ENCODE measurements at places on chromosomes 3 and 15.

DNA sequence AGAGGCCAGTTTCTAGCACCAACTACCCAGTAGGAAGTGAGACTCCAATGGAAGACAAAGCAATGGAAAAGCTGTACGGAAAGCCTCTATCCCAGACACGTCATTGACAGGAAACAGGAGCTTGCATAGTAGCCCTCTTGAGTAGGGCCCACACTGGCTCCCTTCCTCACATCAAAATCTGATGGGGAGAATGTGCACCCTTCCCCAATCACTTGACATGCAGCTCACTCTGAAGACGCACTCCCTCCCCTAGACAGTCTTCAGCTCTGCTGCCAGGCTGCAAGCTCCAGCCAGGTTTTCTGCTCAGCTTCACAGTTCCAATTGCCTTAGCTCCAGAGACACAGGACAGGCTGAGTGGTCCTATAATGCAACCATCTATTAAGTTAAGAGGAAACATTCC lies 567.8 kb downstream of the EPHB1 start:
- no peak for DNase-seq

- DNase-seq: no peak
These were observed 29.0 kb upstream of the IFT57 start for GRCh38 chr3:108251265-108251664.

GRCh38 chr3:163809540-163809993 lies 1268.7 kb downstream of the SI start:
- DNase-seq: no peak

DNA sequence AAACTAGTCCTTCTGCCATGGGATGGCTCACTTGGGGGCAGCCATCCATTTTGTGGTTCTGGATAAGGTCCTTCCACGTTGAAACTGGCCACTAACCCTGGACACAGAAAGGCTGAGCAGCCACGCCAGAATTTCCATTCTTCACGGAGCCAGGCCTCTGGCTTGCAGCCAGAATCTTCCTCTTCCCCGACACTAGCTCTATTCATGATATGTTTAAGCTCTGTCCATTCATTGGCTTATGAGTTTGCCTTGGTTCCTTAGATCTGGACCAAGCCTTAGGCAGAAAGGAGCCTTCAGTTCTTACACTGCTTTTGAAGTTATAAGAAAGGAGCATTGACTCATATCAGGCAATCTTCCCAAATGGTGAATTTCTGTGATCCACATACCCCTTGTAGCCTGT lies 288.4 kb upstream of the GOLGA6L4 start:
- no peak for DNase-seq

GRCh38 chr3:38022301-38022700 lies 7.1 kb downstream of the PLCD1 start:
- no peak for DNase-seq

- no peak for DNase-seq
These were observed 32.2 kb downstream of the ARMC8 start for GRCh38 chr3:138219255-138219654.

DNA sequence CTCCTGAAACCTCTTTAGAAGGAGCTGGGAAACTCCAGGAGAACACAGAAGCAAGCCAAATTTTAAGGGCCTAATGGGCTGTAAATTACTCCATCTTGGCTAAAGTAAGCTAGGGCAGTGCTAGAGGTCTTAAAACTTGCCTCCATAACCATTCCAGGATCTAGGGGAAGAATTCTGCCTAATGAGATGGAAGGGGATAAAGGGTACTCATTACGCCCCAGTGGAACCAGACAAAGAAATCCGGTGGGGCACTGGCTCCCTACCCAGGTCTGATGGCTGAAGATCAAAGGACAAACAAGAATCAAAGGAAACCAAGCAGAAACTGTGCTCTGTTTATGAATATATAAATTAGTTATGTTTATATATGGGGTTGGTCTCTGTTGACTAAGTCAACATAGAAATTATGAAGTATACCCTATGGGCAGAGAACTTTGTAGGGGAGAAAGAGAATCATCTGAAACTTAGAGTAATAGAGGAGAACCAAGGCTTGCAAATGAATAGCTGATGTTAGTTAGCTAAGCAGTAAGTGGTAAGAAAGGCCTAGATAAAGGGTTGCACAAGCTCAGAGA lies 57.8 kb downstream of the NCEH1 start:
- DNase-seq: no peak

DNA sequence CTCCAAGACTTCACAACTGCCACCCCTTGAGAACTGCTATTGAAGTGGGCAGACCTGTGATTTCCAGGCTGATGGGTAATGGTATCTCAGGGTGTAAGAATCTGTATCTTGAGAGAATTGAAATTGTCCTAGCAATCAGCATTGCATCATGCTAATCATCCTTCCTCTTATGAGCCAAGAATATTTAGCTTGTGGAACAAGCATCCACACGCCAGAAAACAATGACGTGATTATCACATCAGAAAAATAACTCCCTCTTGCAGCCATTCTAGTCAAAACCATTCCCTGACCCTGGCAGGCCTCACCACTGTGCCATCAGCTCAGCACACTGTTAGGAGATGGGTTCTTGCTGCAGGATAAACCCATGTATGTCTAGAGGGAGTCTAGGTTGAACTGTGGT lies 6.7 kb downstream of the BCL2L10 start:
- DNase-seq: no peak

GRCh38 chr3:183487896-183488295 lies 59.5 kb upstream of the MCF2L2 start:
- no peak for DNase-seq

DNA sequence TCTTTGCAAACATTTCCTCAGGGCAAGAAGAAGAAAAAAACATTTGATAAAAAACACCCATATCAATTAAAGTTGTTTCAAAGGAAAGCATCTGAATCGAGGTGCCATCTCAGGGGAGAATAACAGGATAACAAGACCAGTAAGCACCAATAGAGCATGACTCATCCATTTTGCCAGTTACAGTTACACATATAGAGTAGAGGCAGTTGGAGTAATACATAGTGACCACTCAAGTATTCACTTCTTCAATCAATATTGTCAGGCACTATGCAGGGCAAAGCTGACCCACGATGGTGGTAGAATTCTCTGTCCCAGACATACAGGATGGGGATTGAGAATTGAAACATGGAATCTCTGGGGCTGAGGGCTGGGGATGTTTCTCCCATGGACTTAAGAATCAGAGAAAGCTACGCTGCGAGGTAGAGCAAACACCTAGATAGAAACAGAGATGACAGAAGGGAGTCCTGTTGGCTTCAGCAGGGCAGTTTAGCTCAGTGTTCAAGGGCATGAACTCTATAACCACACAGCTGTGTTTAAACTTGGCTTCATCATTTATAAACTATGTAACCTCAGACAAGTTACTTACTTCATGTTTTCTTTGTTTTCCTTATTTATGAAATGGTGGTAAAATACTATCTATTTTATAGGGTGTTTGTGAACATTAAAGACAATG lies 186.4 kb upstream of the NANOGP8 start:
- no peak for DNase-seq

DNA sequence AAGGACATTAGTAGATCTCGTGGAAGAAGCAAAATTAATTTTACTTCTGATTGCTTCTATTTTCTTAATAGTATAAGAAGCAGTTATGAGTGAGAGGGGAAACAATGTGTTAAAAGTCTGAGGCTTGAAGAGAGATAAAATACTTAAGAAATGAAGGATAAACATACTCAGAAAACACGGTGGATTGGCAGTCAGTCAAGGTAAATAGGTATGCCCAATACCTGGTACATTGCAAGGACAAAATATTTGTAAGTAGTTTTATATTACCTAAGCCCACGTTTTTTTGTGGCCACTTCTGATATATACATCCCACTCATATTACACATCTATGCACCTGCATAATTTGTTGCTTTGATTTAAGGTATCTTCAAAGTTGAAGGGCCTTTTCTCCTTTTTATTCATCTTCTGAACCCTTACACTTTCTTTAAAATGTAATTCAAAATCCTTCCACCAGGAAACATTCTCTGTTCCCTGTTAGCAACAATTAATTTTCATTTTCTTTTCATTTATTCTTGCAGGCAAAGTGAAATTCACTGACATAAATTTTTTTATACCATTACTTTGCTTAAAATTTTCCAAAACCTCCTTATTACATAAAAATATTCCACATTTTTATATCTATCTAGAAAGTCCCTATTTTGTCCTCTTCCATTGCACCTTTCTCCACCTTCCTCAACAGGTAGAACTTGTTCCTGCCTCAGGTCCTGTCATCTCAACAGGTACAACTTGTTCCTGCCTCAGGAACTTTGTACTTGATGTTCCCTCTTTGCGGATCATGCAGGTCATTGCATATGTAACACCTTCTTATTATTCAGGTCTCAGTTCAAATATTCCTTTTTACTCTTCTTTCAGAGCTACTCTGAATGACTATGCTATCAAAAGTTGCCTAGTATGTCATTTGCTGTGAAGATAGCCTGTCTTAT lies 755.7 kb upstream of the ALCAM start:
- DNase-seq: no peak

DNA sequence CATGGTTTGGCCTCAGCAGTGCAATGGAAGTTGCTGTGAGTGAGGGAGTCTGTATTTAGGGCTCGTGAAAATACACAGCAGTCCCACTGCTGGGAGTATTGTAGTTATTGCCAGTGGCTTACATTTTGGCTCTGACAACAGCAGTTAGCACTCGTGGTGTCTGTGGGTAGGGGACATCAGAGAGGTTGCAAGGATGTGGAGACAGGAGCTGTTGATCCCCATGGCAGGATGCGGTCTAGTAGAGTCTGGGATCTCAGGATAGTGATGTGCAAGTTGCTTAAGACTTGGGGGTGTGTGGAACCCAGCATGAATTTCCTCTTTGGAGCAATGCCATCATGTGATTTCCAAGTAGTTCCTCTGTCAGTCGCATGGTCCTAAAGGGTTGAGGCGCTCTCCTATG lies 59.9 kb downstream of the GALK2 start:
- DNase-seq: no peak

DNA sequence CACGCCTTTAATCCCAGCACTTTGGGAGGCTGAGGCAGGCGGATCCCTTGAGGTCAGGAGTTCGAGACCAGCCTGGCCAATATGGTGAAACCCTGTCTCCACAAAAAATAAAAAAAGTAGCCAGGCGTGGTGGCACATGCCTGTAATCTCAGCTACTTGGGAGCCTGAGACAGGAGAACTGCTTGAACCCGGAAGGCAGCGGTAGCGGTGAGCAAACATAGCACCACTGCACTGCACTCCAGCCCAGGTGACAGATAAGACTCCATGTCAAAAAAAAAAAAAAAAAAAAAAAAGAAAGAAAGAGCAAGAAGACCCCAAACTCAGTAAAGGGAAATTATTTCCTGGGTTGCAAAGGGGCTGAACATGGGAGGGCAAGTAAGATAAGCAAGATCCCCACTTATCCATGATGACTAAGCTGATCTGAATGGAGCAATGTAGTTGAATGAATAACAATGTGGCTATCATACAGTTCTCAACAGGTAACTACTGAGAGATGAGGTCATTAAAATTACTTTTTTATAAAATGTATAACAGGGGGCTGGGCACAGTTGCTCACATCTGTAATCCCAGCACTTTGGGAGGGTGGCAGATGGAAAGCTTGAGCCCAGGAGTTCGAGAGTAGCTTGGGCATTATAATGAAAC lies 46.0 kb downstream of the RBM15B start:
- DNase-seq: no peak

DNA sequence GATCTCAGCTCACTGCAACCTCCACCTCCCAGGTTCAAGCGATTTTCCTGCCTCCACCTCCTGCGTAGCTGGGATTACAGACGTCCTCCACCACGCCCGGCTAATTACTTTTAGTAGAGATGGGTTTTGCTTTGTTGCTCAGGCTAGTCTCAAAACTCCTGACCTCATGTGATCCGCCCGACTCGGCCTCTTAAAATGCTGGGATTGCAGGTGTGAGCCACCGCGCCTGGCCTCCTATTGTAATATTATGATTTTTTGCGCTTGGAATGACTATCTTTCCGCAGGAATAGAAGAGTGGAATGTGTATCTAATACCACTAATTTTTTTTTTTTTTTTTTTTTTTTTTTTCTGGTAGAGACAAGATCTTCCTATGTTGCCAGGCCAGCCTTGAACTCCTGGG lies 1.8 kb downstream of the ARL8B start:
- DNase-seq: no peak

DNA sequence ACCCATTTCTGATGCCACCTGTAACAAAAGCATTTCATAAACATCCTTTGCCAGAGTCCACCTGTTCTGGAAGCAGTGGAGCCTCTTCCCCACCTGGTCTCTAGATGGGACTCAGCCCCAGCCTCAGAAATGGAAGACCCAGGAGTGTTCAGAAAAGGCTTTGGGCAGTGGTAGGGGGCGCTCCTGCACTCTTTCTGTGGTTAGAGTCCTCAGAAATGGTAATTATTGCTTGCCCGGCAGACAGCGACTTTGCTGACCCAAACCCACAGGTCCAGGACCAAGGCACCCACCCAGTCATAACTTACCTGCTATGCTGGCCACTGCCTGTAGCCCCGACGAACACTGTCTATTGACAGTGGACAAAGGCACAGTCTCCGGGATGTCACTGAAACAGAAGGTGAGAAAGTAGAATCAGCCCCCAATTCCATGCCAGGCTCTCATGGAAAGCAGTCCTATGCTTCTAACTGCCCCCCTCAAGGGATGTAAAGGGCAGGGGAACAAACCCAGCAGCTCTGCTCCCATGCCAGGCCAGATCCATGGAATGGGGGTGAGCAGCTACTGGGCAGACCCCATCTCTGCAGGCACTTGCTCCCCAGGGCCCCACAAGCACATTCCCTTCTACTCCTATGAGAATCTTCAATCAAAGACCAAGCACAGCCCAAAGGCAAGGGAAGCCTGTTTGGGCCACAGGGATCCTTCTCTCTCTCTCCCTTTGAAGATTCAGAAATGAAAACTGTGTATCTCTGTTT lies 5.1 kb downstream of the ACAA1 start:
- DNase-seq: no peak

- no peak for DNase-seq
These were observed 296.0 kb upstream of the MDFIC2 start for GRCh38 chr3:70608434-70608833.

DNA sequence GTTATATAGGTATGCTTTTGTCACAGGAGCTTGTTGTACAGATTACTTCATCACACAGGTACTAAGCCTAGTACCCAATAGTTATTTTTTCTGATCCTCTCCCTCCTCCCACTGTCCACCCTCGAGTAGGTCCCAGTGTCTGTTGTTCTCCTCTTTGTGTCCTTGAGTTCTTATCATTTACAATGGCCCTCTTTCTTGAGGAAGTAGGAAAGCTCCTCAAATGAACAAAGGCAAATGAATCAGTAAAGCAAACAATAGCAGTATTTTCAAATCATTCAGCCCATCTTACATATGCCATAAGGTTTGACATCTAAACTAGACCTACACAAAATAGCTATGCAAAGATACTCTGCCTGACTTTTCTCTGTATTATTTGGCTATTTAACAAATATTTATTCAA lies 211.5 kb downstream of the CDIN1 start:
- DNase-seq: no peak

All from nucleus accumbens (tissue), 56 donors.